ENCODE measurements at places on chromosomes 16 and 17.

- DNase-seq = no peak
These were observed 12.4 kb downstream of the P3H4 start for GRCh38 chr17:41799366-41799765.

DNA sequence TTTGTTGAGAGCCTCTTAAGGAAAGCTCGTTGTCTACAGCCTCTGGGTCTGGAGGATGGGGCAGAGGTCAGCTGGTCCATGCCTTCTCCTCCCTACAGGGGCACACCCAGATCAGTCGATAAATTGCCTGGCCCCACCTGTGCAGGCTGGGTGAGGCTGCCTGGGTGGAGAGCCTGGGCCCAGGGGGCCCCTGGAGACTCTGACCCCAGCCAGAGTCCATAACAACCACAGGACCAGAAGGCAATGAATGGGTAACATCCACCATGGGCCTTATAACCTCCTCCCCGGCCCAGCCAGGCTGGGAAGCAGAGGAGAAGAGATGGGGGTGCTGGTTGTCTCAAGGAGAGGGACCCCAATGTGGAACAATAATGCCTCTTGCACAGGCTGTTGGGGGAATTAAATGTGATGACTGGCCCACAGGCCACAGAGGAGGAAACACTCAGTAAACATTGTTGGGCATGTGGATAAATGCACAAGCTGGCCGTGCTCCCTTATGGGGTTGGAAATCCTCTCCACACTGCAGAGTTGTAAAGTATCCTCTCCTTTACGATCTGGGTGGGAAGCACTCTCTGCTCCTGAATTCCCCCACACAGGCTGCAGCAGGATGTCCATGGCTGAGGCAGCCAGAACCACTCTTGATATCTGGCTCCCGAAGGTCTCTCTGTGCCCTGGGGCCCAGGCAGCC lies 56.7 kb upstream of the TOB1 start:
- no peak for DNase-seq

GRCh38 chr16:49464093-49464492 lies 90.5 kb downstream of the C16orf78 start:
- DNase-seq = no peak

- no peak for DNase-seq
These were observed 988 bp downstream of the CIAO3 start for GRCh38 chr16:739560-740458.

DNA sequence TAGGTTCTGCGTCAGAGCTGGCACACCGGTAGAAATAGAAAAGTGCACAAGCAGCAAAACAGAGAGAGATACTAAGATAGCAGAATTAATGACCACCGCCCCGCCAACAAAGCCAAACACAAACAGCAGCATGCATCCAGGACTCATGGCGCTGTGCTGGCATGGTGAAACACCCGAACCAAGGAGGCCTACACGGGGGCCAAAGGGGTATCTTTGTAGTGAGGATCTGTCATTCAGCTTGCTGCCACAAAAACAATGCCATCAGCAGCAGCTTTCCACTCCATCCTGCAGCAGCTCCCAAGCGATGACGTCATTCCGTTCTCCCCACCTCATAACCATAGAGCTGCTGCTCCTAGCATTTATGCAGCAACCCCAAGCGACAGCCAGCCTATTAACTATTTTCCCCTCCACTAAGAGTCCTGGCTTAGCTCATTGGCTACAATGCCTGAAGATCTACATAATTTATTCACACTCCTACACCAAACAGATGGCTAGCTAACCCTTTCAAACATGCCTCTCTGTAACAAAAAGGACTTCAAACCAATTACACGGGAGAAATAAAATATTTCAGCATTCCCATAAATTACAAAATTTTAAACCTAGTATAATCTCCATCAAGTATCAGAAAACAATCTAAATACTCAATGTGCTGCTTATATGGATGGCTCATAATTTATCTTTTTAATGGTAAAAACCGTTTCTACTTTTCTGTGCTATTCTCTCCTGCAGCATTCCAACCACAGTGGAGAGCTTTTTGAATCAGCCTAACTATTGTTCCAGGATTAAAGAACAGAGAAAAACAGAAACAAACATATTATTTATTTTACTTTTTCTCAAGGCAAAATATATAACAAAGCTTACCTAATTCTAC lies 73.9 kb downstream of the SPAG9 start:
- no peak for DNase-seq

- DNase-seq = no peak
These were observed 24.9 kb downstream of the MXRA7 start for GRCh38 chr17:76685846-76686245.

- DNase-seq = no peak
These were observed 47.6 kb upstream of the RBBP6 start for GRCh38 chr16:24491731-24492130.

- no peak for DNase-seq
These were observed 525.6 kb downstream of the MAF start for GRCh38 chr16:79074951-79075350.

DNA sequence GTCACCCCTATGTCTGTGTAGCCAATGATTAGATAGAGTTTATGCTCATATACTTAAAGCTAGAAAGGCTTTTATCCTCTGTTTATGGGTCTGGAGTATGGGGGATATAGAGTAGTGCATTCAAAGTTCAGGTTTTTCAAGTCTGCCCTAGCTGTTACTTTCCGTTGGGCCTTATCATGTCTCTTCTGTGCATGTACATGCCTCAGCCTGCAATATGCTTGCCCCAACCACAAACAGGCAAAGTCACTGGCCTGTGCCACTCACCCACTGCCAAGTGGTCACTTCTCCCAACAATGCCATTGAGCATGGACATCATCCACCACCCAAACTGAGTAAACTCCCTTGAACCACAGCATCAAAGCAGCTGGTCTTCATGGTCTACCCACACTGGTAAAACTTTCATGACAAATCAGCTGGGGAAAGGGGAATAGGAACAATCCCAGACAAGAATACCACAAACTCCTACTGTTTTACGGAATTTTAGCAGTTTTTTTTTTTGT lies 70.3 kb upstream of the C17orf78 start:
- no peak for DNase-seq

DNA sequence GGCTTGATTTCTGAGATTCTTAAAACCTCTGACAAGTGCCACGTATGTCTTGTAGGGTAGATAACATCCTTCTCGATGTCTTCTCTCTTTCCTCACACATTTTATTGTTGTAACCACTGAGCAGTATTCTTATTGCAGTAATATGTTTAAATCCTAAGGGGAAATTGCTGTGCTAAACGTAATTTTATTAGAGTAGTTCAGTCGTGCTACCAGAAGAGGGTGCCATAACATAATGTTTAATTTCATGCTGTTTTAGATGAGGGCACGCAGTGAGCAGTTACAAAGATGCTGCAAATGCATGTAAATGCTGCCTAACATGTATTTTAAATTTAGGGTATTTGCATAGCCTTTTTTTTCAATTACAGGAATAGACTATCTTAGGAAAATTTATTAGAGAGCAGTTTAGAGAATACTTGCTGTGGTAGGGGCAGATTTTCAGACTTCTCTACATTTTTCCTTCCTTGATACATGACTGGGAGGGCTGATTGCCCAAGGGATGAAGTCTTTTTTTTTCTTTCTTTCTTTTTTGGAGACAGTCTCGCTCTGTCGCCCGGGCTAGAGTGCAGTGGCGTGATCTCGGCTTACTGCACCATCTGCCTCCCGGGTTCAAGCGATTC lies 51.7 kb downstream of the GAN start:
- DNase-seq = no peak
